Activated naive CD4-positive, alpha-beta T cell treated with anti-CD3 and anti-CD28 coated beads, Interleukin-2, amount 10 ng/mL, durations not matched to agents 5 hours and 36 hours (primary cell): ENCODE measurements at places on chromosomes 3 and 15. TPM values are rescaled to one million over a fixed set of nuclear protein-coding genes. Genes with fewer than 3 reads are reported as not detected.

The NRROS gene
- total RNA-seq, result 25.9 TPM

The ARPP21 gene
- total RNA-seq, result not detected

The GCNT3 gene
- total RNA-seq, result not detected

The OXSM gene
- 14.2 TPM for total RNA-seq

The SNRPN gene
- 70.0 TPM for total RNA-seq

The ZCWPW2 gene
- 0.26 TPM for total RNA-seq

The RPL32 gene
- total RNA-seq, result 2,600 TPM
